ENCODE measurements at places on chromosomes 4 and X.

DNA sequence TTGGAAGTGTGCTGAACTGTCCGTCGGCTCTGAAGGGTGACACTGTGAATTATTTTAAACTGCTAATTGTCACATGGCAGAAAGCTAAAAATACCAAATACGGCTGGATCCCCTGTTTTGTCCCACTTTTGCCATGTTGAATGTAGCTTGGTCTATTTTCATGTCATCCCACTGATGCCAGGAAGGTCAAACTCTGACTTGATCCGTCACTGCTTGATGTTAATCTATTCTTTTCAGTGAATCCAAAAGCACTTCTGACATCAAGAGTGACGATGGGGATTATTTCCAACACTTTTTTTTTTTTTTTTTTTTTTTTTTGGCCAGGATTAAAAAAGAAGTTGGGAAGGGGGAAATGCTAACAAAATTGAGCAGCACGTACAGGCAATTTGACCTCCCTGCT is 734.6 kb upstream of the TENM3 start:
- no peak for DNase-seq

DNA sequence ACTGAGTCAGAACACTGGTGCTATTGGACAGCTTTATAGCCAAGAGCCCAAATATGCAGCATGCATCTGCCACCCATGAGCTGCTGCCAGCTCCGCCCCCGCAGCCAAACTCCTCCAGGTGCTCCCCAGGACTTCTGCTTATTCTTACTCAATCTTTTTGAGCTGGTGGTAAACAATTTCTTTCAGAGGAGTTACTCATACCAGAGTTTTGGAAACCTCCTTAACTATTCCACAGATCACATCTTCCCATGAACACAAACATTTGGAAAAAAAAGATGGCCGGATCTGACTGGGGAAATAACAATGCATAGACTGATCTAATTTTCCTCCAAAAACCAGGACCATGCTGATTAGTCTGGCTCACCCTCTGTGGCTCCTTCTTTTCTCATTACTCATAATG is 399.9 kb downstream of the GPM6A start:
- DNase-seq, result no peak

DNA sequence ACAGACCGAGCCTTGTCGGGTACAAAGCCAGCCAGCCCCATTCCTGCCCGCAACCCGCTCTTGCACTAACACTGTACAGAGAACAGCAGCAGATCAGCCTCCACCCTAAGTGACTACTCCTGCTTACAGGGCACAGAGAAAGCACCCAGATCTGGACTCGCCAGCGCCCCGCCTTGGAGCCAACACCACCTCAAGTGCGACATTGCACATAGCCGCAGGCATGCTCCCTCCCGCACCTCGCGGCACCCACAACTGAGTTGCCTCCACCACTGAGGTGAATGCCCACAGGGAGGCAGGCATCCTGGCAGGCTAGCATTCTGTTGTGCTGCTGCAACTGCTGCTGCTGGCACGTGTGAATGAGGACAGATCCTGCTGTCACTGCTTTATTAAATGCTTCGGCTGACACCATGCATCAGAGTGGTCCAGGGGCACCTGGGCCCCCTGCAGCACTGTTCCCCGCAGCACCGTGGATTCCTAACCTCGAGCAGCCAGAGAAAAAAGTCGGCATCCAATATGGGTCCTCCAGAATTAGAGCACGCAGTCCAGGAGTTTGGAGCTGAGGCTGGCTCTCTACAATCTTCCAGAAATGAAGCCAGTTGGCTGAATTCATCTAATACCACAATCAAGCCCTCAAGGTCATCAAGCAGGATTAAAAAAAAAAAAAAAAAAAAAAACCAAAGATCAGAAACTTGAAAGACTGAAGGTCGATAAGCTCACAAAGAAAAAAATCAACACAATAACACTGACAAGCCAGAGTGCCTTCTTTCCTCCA is 352.9 kb downstream of the GASK1B start:
- no peak for DNase-seq

- DNase-seq, result no peak
Measured at GRCh38 chrX:5449323-5449722, 779.3 kb downstream of the NLGN4X start.

DNA sequence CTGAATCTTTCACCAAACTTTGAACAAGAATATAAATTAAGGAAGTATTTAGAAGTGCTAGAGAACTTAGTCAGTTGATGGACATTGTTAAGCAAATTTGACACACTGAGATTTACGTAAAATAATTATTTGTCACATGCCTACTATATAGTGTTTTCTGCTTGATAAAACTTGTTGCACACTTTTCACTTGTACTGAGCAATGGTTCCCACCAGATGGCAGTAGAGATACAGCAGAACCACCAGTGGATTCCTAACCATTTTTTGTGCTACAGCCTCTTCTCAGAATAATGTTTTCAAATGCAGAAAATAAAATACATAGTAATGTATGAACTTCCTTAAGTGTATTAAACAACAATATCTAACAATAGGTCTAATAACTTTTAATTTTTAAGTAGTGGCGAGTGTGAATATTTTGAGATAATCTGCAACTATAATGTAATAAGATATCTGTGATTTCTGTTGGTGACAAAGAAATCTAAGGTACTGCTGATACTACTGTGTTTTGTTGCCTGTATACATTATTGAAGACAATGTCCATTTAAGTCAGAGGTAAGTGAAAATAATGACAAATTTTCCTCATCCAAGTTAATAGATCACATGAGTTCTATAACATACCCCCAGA is 81.2 kb downstream of the APOOL start:
- DNase-seq, result no peak

GRCh38 chr4:186695392-186695791 is 28.3 kb downstream of the FAT1 start:
- no peak for DNase-seq

DNA sequence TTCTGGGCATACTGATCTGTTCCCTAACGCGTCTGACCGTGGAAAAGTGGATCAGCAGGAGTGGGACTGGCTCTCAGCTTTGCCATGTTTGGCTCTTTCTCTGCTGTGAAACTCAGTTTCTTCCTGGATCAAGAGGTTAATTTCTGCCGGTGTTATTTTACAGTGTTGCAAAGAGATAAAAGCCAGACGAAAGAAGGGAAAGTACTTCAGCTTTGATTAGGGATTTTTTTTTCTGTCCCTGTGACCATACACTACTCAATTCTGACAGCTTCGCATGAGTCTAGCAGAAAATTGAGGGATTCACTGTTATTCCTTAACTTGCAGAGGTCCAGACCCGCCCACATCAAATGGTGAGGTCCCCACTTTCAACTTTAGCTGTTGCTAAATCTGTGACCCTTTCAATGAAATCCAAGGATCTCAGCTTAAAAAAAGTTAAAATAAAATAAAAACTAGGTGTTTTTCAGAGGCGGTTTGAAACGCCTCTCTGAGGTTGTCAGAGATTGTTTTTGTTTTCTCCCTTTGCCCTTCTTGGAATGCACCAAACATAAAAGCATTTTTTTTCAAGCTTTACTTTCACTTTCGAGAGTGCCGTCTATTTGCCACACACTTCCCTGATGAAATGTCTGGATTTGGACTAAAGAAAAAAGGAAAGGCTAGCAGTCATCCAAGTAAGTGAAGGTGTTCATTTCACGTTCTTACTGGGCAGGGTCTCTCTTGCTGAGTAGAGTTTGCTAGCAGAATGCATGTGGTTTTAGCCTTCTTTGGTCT is at the start of gene TLR3:
TLR3 (plus strand) TSS at position 576 of the 768 bp plus-strand sequence. CDS start 7,464 bp downstream, outside the sequence.
- no peak for DNase-seq

DNA sequence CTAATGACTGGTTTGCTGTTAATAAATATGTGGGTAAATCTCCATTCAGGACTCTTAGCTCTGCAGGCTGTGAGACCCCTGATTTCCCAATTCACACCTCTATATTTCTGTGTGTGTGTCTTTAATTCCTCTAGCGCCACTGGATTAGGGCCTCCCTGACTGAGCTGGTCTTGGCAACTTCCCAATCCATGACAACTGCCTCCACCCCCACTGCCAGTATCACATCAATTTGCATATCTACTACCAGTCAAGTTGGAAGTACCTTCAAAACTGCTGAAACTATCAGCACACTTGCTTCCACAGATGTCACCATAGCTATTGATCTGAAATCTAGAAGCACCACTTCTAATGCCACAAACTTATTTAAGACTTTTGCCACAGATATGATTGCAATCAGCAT is 27.6 kb downstream of the OPRPN start:
- DNase-seq, result no peak

GRCh38 chrX:10608099-10608498 is 12.3 kb downstream of the MID1 start:
- no peak for DNase-seq

DNA sequence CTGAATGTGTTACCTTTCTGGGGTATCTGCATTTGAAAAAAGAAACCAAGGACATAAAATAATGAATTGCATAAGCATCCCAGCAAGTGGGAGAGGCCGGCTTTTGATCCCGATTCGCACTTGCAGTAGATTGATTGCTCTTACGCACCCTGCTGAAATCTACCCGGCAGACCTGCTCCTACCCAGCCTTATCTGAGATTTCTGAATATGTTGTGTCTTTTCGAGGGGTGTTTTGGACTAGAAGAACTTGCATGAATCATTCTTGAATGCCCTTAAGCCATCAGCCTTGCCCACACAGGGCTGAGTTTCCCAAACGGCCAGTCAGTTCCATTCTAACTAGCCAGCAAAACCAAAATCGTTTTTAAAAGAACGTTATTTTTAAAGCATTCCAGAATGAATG is 174.4 kb upstream of the BCOR start:
- no peak for DNase-seq
